ENCODE measurements at places on chromosomes 11 and 22.

GRCh38 chr11:70343636-70344035 is 54.7 kb upstream of the CTTN start:
- no peak for DNase-seq

DNA sequence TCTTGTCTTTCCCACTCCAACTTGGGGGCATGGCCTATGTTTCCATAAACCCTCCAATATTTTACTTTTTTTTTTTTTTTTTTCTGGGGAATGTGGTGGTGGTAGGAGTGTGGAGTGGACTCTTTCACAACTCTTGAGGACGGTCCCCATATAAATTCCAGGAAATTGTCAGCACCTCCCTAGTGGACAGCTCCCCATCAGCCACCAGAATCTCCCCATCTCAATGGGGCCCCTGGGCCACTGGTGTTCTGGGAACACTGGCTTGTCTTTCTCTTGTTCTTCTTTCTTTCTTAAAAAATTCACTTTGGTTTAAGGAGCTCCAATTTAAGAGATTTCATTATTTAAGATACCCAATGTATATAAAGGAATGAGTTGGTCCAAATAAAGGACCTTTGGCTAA is 74.1 kb downstream of the ADM start:
- no peak for DNase-seq

- no peak for DNase-seq
Observed at GRCh38 chr11:2911088-2911784, 18.0 kb downstream of the PHLDA2 start.

GRCh38 chr11:125593114-125593820 is 615 bp downstream of the STT3A start:
- DNase-seq = no peak

GRCh38 chr11:58921778-58922390 is 17.4 kb upstream of the GLYATL1 start:
- no peak for DNase-seq

DNA sequence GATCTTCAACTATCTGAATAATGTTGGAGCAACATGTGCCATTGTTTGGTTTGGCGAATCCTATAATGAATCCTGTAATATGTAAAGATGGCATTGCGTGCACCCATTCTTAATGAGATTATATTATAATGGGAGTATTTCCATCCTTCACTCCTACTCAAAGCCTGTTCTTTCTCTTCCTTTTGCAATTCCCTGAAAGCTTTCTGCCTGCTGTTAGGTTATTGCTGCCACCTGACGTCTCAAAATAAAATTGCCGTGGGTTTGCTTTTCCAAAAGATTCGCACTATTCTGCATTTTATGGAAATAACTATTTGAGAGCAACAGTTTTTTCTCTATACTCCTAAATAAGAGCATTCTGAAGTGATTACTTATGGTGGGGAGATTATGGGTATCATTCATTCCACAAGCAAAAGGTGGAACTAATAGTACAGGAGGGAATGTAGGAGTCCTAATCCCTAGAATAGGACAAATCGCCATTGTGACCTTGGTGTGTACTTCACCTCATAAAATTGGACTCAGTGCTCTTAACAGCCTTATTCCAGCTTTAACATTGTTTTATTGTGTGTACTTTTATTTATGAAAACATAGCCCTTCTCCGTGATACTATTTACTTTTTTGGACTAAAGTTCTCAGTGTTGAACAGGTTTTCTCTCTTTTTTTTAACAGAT is 69.6 kb upstream of the ALKBH3 start:
- DNase-seq = no peak

- no peak for DNase-seq
Observed at GRCh38 chr22:39785232-39785631, 108.3 kb downstream of the ENTHD1 start.

GRCh38 chr22:43867839-43868635 is 5.7 kb upstream of the SULT4A1 start:
- DNase-seq = no peak

- DNase-seq = no peak
Observed at GRCh38 chr11:10379426-10379825, 74.6 kb downstream of the ADM start.

- no peak for DNase-seq
Observed at GRCh38 chr11:83336993-83337392, 50.8 kb upstream of the CCDC90B start.

GRCh38 chr11:78040691-78041379 is 17.8 kb upstream of the KCTD14 start:
- no peak for DNase-seq

DNA sequence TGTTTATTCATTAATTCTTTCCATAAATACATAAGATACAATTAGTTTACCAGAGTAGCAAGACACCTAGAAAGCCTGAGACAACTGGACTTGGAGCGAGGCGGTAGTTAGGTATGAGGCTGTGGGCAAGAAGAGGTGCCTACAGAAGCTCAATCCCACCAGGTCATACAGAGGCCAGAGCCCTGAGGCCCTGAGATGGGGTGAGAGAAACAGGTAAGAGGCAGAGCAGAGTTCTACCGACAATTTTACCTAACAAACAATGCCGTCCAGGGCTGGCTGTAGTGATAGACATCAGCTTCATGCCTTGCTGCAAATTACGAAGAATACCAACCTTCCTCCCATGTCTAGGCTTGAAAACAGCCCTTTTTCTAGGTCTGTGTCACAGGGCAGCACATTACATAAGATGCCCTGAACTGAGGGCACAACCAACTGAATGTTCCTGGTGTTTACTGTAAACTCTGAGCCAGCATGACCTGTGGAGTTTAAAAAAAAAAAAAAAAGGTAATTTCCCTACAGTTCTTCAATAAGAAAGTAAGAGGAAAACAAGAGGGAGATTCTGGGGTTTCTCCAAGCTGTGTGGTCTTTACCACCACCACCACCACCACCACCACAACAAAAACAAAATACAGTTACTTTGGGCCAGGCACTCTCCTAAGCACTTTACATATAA is 105.8 kb downstream of the GAB2 start:
- no peak for DNase-seq

GRCh38 chr22:48901324-48901723 is 926.3 kb downstream of the BRD1 start:
- DNase-seq = no peak

GRCh38 chr22:26131589-26132154 is 37.6 kb upstream of the SEZ6L start:
- DNase-seq = no peak

DNA sequence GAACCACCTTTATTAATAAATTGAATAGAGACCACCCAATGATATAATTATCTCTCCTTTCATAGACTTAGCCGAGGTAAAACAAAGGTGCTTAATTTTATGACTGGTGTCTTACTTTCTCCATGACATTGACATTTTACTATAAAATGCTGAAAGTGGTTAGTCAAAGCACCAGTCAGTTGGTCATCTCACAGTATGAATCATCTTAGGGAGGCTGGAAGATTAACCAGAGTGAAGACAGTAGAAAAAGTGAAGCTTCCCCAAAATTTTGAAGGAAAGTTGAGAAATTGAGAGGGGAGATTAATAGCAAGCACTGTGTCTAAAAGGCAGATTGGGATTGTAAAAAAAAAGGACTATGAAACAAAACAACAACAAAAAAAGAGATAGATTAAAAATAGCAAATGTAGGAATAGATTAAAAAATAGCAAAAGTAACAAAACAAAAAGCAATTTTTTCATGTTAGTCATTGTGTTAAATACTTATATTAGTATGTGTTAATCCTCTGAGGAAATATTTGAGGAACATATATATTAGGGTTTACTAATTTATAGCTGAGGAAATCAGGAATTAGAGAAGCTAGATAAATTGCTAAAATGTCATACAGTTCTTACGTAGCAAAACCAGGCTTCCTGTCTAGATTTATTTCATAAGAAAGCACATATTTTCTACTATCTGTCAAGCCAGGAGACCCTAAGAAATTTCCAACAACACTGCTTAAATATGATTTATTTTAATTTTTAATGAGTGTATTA is 557.3 kb upstream of the ANO5 start:
- DNase-seq = no peak

DNA sequence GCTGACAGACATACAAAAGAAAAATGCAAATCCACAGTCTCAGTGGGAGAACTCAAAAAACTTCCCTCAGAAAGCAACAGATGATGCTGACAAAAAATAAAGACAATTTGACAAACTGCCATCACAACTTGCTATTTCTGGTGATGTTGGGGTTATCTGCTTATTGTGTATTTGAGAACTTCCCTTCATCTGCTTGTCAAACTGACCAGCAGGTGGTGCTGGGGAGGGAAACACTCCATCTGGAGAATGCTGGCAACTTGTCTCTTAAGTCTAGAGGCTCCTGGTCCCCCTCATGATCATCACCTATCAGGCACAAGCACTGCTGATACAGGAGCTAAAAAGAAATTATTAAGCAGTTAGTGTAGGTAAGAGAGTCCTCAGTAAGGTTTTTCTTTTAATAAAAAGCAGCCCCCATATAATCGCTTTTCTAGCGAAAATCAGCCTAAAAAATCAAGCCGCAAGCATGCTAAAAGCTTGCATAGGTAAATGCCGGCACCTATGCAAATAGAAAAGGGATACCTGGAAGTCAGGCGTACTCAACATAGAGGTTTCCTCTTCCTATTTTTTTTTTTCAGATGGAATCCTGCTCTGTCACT is 9.8 kb upstream of the FAM111B start:
- DNase-seq = no peak

DNA sequence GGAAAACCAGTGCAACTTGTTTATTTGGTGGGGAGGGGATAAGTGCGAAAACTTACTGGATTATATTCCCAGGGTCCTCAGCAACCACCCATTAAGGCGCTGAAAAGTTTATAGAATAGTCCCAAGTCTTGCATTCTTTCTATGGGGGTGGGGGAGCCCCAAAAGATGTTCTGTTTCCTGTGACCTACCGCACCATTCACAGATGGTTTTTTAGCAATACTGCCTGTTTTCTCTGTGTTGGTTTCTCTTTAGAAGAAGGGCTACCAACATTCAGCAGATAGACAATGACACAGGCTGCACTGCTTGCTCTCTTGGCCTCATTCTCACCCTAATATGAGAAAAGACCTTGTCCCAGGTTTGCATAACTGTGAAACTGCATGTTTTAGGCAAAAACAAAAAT is 86.5 kb downstream of the FAM76B start:
- DNase-seq = no peak

GRCh38 chr22:29695129-29695926 is 24.5 kb upstream of the CABP7 start:
- DNase-seq = no peak

GRCh38 chr22:37088108-37088605 is 21.4 kb downstream of the TMPRSS6 start:
- no peak for DNase-seq

DNA sequence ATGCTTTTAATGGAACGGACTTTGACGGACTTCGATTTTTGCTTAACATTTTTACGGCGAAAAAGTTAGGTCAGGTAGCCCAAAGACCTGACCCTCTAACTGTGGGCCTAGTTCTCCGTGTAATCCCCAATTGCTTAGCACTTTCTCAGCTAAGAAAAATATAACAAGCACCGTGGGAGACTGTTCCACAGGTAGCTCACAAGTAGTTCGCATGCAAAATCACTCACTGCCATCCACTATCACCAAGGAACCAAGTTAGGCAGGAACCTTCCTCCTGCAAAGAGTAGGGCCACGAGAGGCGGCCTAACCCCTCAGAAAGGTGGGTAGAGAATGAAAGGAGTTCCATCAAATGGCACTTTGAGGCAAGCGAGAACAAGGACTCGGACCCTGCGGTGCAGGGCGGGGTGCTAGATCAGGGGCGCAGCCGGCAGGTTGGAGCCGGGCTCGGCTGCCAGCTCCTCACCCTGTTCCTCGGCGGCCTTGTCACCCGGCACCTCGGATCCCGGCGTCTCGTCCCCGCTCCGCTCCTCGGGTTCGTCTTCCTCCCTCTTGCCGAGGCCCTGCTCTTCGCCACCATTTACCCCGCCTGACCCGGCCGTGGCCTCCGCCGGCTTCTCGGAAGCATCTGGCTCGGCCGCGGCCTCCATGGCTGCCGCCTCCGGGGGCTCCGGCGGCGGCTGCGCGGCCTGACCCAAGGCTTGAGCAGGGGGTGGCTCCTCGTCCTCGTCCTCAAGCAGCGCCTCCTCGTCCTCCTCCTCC is 922 bp downstream of the HNRNPUL2 start:
- DNase-seq = no peak

DNA sequence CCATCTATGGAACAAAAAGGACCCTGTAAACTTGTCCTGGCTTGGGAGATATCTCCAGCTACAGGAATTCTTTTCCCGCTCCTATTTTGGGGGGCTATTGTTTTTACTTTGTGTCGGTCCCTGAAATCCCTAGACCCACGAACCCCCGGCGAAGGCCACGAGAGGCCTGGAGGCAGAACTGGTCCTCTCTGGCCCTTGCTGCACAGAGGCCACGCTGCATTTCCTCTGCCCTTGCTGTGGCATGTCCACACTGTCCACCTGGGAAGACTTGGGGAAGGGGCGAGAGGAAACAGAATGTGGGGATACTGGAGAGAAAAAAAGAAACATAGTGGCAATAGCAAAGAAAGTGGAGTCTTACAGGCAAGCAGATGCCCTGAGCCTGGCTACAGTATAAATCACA is 2.3 kb upstream of the ANO1 start:
- no peak for DNase-seq

- no peak for DNase-seq
Observed at GRCh38 chr11:44010789-44011251, 37.0 kb upstream of the ACCSL start.

- DNase-seq = no peak
Observed at GRCh38 chr11:71241721-71242259, 10.6 kb downstream of the SHANK2 start.

- DNase-seq = no peak
Observed at GRCh38 chr11:81492923-81493445, 1240.7 kb downstream of the FAM181B start.

DNA sequence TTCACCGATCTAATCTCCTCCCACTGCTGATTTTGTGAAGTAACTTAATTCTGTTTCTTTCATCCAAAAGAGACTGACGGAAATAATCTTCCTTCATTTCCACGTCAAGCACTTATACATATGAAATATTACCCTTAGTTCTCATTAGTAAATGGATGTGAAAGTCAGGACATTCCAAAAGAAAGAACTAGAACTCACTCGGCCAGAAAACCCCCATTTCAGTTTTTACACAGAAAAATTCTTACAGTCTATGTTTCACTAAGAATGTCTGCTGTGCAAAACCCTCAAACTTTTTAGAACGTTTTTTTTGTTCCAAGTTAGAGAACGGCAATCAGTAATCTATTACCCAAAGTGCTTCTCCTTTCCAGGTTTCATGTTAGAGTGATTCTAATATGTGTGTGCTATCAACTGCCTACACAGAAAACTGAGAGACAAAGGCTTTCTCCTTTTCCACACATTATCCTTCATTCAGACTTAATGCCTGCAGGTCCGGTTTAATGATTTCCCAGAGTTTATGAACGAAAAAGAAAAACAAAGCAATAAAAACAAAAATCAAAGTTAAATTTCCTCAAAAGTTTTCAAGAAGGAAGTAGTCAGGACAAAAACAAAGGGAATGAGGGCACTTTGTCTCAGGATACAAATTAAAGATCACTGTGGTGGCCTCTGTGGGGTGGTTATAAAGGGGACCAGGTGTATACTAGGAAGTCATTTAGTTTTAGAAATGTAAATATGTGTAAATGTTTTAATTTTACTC is 11.3 kb upstream of the SESN3 start:
- no peak for DNase-seq
